Stimulated activated CD4-positive, alpha-beta T cell treated with anti-CD3 and anti-CD28 coated beads, Interleukin-1b, Interleukin-23, amount 100 ng/mL, for 24 hours (primary cell): ENCODE measurements at places on chromosomes 11 and 22.

- no peak for DNase-seq
Observed at GRCh38 chr11:103086461-103086860, 5.5 kb downstream of the DCUN1D5 start.

DNA sequence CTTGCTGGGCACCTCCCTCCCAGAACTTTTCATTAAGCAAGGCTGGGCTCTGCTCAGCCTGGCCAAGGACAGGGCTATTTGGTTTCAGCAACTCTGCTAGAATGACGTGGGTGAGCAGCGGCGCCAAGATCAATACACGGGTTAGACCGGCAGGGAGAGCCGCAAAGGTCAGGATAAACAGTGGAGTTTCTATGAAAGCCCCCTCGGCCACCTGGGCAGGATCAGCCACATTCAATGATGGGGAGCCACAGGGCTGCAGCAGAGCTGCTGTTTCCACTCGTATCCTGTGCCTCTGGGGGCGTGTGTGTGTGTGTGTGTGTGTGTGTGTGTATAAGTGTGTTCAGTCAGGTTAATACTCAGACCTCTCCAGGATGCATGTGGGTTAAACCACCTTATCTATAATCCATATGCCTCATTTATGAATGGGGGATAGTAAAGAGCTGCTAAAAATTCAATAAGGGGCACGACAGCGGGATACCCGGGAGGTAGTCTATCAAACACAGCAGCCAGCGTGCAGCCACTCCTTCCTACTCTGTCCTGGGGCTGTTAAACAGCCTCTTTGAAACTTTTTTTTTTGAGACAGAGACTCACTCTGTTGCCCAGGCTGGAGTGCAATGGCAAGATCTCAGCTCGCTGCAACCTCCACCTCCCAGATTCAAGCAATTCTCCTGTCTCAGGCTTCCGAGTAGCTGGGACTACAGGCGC lies 34.8 kb downstream of the MYH9 start:
- DNase-seq = no peak

DNA sequence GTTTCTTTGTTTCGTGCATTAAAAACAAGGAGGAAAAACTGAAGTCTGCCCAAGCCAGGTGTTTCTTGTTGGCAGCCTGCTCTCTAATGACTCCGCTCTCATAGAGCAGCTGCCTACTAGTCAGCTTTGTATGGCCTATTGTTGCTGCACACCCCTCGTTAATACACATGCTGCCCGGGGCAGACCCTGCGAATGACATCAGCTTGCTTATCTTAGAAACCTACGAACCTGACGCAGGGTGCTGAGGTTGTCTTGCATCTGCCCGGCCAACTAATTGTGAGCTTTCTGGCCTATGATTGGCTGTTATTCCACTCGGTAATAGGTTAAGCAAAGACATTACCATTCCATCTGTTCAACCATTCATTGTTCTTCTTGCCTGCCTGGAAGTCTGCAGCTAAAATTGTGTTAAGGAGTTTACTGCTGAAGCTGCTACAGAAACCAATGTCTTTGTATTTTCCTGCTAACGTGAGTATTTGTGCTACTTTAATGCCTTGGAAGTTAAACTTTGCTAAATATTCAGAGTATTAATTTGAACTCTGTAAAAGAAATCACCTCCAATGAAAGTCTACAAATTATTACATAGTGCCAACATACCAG lies 37.5 kb downstream of the ZC3H12C start:
- DNase-seq = no peak

DNA sequence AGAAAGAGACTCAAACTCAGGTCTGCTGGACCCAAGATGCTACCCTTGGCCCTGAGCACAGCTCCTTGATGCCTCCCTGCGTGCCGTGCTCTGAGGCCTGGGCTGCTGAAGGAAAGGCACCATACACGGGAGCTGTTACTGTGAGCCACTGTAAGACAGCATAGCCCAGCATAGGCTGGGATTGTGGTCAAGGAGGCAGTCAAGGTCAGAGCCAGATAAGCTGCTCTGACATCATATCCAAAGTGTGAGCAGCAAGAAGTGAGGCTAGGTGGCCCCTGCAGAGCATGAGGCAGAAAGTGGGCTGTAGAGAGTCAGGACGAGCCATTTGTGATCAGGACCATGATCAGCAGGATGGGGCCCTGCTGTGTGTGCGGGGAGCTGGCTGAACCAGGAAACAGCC lies 7.7 kb downstream of the SLC22A8 start:
- no peak for DNase-seq

DNA sequence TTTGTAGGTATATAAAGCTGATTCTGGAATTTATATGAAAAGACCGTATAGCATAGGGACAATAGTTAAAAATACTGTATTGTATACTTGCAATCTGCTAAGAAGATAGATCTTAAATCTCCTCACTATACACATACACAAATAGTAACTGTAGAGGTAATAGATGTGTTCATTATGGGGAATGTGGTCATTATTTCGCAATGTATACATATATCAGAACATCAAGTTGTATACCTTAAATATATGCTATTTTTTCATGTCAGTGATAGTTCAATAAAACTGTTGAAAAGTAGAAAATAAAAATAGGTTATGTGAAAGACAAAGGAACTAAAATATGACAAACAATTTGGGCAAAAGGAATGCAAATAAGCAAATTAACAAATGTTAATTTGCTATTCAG lies 35.2 kb upstream of the LIN7C start:
- no peak for DNase-seq

DNA sequence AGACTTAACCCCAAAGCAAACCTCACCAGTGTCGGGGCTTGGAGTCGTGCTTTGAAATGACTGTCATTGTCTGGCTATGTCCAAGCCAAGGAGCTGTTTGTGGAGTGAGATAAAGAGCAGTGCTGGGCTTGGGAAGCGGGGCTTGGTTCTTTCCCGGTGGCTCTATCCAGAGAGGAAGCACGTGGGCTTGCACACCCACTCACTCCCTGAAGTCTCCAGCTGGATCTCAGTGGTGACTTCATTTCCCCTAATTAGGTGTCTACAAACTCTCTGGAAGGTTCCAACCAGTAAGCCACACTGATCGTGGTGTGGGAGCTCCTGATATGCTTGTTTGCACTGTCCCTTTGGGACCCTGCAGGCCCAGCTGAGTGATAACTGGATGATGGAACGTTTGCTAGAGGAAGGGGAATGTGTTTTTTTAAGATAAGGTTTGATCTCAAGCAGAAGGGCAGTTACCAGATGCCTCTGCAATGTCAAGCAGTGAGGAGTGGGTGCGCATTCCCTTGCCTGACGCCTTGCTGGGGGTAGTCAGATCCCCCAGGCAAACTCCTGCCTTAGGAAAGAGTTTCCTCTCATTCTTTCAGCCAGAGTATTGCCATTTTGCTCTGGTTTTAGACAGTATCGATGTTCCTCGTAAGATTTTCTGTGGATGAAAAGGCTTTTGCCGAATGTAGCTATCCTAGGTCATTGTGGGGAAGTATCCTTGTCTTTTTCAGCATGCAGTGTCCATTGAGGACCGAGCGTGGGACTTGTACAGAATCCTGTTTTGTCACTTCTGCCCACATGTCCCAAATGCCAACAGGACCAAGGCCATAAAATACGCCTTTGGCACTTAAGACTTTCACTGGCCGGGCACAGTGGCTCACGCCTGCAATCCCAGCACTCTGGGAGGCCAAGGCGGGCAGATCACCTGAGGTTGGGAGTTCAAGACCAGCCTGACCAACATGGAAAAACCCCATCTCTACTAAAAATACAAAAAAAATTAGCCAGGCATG lies 90.9 kb downstream of the MICAL2 start:
- no peak for DNase-seq

- no peak for DNase-seq
Observed at GRCh38 chr11:2156416-2157182, 4.4 kb downstream of the INS start.

- no peak for DNase-seq
Observed at GRCh38 chr11:27485930-27486773, 13.6 kb upstream of the LGR4 start.

DNA sequence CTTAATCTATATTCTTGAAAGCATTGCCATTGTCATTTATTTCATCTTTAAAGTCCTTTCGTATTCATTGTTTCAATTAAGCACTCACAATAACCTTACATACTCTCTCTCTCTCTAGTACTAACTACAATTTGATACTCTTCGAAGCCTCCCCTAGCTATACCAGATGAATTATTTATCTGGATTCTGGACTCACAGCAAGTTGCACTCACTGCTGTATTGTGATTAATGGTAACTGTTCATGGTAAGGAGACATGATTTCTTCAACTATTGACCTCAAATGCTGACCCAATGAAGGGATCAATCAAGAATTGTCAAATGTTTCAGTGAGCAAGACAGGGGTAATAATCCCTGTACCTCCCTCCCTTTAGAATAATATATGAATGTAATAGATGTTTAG lies 6.0 kb upstream of the OR52B6 start:
- no peak for DNase-seq
